Left forelimb (tissue), 1 donor: ENCODE measurements at places on chromosomes 2 and 18.

GRCh38 chr18:8001711-8002301 is 434.7 kb downstream of the PTPRM start:
- DNase-seq: no peak

- DNase-seq: no peak
These were observed 64.2 kb downstream of the RBMS1 start for GRCh38 chr2:160429248-160430000.

DNA sequence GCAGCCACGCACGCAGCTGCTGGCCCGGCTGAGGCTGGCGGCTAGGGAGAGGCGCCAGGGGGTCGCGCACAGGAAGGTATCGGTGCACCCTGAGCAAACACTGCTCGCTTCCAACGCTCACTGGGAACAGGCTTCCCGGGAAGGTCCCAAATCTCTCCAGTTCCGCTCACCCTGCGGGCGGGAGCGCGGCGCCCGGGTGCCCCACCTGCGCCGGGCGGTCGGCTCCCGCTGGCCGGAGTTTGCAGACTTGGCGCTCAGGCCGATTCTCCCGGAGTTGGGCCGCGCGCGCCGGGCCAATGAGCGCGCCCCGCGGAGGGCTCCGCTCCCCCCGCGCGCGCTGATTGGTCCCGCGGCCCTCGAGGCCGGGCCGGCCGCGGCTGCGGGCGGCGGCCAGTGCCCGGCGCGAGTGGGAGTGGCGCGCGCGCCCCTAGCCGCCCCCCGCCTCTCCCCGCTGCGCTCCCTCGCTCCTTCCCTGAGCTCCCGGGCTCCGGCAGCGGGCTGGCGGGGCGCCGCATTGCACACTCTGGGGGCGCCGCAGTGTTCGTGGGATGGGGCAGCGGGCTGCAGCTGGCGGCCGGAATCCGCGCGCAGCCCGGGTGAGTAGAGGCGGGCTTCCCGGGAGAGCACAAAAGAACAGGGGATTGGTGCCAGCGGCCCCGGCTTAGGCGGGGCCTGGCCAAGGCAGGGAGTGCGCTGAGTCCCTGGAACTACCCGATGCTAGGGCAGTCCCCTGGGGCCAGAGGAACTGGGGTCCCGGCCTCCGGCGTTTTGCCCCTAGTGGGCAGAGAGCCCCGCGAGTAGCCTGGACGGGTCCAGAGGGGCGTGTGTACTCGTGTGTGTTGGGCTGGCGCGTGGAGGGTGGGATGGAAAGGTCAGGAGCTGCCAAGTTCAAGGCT is at the start of gene LYPD6:
Gene LYPD6, plus strand, starts transcription at position 461 of the 896 bp plus-strand sequence. CDS start 107,122 bp downstream, outside the sequence.
- peak; percentile 87 for DNase-seq

DNA sequence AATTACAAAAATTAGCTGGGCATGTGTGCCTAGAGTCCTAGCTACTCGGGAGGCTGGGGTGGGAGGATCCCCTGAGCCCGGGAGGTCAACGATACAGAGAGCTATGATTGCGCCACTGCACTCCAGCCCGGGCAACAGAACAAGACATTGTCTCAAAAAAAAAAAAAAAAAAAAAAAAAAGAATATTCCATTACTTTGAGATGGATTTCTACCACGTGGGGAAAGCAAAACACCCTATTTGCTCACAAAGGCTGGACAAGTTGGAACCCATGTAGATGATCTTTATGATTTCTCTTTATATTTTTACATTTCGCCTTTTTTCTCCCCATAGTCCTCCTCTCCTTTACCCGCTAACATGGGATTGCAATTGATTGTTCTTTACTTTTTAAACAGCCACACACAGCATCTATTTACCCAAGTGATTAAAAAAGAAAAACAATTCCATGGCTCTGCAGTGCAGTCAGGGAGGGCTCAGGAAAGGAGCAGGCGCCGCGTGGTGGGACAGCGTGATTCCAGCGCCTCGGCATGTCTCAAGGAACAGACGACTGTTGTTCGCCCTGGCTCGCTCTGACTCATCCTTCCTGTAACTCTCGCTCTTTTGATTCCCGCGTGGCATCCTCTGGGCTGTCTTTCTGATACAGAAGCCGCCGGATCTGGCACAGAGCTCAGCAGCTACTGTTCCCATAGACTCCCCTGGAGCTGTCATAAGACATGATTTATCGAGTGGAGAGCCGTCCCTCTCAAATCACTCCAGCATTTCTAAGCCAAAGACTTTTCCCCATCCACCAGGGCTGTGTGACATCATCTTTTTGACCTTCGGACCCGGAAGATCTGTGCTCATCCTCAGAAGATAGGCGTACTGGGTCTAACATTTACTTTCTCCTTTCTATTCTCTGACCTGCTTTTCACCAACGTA is 230.4 kb upstream of the AGAP1 start:
- peak; percentile 74 for DNase-seq

GRCh38 chr2:10521356-10522169 is 73.4 kb upstream of the ODC1 start:
- DNase-seq: peak; percentile 36

- no peak for DNase-seq
These were observed 123.5 kb upstream of the EML6 start for GRCh38 chr2:54599914-54600313.

DNA sequence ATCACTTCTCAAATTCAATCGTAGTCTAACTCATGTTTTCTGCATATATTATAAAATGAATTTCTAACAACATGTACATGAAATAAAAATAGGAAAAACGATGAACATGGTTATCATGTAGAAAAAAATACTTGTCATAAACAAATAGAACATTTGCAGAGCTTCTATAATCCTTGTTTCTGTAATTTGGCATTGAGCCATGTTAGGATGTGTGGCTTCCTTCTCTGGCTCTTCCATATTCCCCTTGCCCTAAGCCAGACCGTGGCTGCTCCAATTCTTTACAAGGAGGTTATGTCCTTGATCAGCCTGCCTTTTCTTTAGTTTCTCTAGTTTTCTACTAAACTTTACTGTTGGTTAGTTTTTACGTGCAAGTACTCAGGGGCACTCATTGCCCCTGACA is 155.3 kb downstream of the COL6A3 start:
- DNase-seq: no peak

DNA sequence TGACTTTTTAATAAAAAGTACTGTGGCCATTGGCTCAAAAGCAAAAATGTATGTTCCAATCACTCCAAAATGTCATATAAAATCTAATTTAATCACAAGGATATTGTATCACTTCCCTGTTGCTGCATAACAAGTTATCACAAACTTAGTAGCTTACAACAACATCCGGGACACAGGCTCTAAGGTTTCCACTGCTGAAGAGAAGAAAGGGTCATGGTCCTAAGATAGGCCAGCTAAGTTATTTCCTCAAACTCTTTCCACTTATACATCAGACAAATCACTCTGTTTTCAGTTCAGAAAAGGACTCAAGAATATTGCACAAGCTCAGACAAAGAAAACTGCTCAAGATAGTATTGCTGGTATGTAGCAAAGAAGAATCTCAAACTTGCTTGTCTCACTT is 78.5 kb upstream of the SULT1C3 start:
- no peak for DNase-seq

GRCh38 chr2:184735611-184736010 is 137.3 kb downstream of the ZNF804A start:
- no peak for DNase-seq

DNA sequence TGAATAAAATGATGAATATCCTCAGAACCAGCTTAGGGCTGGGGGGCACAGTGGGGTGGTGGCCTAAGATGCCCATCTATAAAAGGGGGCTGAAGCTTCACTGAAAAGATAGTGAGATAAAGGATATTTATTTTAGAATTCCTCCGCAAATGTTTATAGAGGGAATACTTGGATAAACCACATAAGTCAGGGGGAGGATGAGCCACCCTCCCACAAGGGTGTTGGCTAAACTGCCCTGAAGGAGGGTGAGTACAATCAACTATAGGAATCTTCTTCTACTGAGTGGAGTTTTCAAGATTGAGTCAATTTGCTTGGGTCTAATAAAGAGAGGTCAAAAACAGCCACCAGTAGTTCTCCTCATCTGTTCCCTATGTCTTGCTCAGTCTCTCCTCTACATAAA is 114.5 kb upstream of the TANK start:
- no peak for DNase-seq

DNA sequence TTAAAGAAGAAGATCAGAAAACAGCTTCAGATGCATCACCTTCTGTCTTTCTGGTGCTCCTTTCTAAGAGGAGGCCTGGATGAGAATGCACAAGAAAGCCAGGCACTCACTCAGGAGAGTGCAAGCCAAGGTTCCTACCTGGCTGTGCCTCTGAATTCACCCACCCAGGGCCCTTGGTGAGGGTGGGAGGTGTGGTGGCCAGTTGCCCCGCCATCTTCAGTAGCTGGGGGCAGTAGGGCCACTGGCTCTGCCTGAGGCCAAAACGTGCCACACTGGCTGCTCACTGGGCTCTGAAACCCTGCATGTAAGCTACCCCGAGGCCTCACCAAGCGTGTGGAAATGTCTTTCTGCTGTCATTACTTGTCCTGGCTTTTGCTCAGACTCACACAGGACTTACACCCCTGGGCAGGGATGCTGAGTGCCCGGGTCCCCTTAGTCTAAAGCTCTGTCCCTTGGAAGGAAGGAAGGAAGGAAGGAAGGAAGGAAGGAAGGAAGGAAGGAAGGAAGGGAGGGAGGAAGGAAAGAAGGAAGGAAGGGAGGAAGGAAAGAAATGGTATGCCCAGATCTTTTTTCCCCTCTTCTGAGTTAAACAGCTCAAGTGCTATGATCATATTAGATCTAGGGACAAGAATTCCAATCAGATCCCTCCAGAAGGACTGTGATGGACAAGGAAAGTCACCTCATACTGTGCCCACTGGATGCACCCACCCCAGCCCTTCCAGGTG is 8.5 kb upstream of the LBH start:
- DNase-seq: no peak

- no peak for DNase-seq
These were observed 24.2 kb upstream of the BZW1 start for GRCh38 chr2:200787351-200788120.

DNA sequence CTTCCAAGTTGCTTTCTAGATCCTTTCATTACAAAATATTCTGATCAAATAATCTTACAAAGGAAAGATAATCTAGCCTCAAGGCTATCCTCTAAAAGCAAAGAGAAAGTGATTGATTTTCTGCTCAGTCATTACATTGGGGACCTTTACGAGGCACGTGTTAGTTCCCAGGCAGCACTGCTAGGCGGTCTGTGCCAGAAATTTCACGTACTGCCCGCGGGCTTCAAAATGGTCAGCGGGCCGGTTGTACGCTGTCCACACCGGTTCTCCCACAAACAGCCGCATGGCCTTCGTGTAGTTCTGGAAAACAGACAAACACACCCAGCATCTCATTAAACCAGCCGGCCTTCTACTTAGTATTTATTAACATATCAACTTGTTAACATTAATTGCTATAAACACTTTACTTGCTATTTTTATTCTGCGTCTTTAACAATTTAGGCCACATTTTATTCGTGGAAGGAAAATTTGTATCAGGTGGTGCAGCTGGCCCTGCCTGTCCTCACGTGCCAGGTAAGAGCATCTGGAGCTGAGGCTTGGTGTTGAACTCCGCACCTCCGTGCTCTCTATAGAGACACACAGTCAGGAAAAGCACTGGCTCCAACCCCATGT is 20.4 kb downstream of the ADI1 start:
- no peak for DNase-seq

DNA sequence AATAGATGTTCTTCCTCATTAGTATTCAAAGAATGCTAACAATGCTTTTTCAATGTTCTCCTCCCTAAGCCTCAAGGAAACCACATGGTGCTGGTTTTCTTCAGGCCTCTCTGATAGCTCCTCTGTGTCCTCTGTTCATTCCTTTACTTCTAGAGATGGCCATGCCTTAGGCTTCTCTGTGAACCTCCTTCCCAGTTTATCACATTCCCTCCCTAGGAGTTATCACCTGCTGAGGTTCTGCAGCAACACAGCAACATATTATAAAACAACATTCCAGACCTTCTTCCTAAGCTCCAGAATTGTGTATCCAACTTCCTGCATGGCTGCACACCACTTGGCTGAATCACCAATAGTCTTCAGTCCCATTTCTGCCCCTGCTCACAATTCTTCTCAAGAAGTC is 325.5 kb downstream of the IRS1 start:
- no peak for DNase-seq

GRCh38 chr2:236545248-236545658 is 24.4 kb upstream of the ACKR3 start:
- DNase-seq: no peak

GRCh38 chr18:62450546-62451410 is 72.0 kb upstream of the ZCCHC2 start:
- no peak for DNase-seq

DNA sequence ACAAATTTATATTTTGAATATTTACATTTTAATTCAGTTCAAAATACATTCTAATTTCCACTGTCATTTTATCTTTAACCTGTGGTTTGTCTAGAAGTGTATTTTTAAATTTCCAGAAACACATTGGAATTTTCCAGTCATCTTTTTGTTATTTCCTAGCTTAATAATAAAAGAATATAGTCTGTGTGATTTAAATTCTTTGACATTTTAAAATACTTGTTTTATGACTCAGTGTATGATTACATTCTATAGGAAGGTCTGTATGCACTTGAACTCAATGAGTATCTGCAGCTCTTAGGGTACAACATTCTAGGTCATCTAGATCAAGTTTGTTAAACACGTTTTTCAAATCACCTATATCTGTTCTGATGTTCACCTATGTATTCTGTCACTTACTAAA is 88.3 kb upstream of the MBOAT2 start:
- no peak for DNase-seq

DNA sequence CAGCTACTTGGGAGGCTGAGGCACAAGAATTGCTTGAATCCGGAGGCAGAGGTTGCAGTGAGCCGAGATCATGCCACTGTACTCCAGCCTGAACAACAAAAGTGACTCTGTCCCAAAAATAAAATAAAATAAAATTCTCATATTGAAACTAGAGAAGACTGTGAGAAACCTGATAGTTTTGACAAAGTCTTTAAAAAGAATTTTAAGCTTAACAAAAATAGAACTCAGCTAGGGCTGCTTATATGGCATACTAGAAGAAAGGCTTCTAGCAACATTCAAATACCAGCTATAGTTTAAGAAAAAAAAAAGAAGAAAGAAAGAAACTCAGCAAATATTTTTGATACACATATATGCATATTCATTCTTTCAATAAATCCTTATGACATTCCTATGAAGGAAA is 13.6 kb downstream of the HADHA start:
- DNase-seq: no peak

GRCh38 chr2:40716879-40717278 is 265.0 kb upstream of the SLC8A1 start:
- DNase-seq: no peak

- DNase-seq: no peak
These were observed 28.1 kb upstream of the ACTR3 start for GRCh38 chr2:113861740-113862139.

- no peak for DNase-seq
These were observed 209.7 kb upstream of the EPAS1 start for GRCh38 chr2:46087492-46087891.

GRCh38 chr2:216034065-216034464 is 20.7 kb upstream of the MREG start:
- no peak for DNase-seq

GRCh38 chr2:113124984-113125855 is 2.2 kb upstream of the IL1RN start:
- no peak for DNase-seq

- DNase-seq: no peak
These were observed 84.3 kb downstream of the EFEMP1 start for GRCh38 chr2:55839182-55839819.

GRCh38 chr2:188850786-188851185 is 123.4 kb upstream of the COL3A1 start:
- DNase-seq: no peak
